Epithelial cell of esophagus (primary cell): ENCODE measurements at places on chromosomes 7 and 10.

DNA sequence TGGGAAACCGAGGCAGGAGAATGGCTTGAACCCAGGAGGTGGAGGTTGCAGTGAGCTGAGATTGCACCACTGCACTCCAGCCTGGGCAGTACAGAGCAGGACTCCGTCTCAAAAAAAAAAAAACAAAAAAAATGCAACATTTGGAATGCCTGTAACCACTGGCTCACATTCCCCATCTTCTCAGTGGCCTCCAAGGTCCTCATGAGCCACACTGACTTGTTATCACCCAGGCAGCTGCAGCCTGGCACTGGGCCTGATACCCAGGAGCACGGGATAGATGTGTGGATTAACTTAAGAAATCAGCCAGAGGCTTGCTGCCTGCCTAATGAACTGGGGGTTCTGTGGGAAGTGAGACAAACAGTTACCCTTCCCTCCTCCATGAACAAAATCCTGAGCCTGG, 23.0 kb downstream of the JCAD start:
- DNase-seq = no peak

GRCh38 chr7:73815436-73815835, 15.4 kb upstream of the CLDN4 start:
- DNase-seq = no peak

DNA sequence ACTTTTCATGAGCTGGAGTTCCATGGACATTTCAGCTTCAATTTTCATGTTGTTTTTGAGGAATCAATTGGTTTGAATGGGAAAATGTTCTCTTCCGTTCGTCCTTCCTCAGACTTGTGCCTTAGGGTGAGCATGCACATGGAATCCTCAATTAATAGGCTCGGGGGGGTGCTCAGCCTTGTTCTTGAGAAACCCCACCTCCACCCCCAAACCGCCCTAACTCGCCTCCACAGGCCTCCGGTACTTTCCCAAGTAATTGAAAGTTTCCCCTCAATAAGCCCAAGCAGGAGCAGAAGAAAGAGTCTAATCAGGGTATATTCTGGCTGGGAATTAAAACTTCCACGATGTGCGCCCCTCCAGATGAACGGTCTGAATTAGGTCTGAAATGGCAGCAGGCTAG, 945.2 kb downstream of the GRID1 start:
- DNase-seq = no peak

DNA sequence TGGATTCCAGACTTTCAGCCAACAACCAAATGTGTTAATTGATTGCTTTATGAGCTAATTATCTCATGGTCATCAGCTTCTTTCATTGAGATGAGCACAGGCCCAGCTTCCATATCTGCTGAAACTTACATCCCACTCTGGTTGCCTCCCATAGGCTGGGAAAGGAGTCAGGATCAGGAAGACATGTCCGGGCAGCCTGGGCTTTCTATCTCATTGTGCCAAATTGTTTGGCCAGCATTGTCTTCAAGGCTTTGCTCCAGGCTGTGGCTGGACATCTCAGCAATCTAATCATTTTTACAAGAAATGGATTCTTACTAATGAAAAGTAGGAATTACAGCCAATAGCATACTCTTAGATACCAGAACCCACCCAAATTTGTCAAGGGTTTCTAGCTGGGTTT, 295.2 kb downstream of the CXCL12 start:
- no peak for DNase-seq

- peak; percentile 51 for DNase-seq
These were observed 26.5 kb upstream of the TMEM248 start for GRCh38 chr7:66894463-66895080.

- peak; percentile 16 for DNase-seq
These were observed 111.7 kb upstream of the GJD4 start for GRCh38 chr10:35493196-35494118.
